ENCODE measurements at places on chromosomes 12 and 14.

GRCh38 chr14:58954052-58954451, 234.4 kb upstream of the DAAM1 start:
- DNase-seq = no peak

GRCh38 chr14:95255487-95255886, 64.2 kb downstream of the CLMN start:
- DNase-seq = no peak

DNA sequence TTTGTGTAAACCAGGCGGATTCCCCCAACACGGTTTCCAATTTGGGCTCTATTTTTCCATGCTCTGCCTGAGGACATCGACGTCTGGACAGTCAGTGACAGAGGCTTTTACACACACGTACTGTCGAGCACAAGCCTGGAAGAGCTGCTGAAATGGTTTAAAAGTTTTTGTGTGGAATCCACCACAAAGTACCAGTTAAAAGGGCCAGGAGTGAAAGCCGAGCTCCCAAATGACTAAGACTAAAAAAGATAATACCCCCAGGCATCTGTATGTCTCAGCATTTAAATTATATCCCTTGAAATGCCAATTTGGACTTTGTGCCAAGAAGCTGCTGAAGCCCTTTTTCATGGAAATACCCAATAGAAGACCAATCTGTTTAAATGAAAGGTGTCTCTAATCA, 173.2 kb downstream of the EGLN3 start:
- no peak for DNase-seq

DNA sequence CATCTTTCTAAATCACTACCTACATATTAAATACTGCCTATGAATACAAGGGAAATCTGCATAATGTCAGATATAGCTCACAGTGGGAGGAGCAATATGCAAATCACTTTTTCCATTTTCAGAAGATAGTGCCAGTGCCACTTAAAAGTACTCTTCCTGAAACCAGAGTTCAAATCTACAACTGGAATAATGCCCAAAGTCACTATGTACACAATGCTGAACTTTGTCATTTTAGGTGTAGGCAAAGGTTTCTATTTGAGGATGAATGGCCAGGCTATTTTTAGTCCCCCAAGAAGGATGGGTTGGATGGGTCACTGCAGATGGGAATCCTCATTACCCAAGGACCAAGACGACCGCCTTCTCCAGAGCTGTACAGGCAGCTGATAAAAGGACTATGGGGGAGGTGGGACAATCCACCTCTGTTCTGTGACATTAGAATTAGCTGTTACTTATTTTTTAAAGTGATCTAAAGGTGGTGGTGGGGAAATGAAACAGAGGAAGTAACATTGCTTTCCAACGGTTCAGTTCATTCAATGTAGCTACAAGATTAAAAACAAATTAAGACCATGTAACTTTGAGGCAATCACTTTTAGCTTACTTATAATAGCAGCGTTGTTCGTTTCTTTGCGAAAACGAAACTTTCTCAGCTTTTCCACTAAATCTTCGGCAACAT, 5.6 kb downstream of the GMFB start:
- no peak for DNase-seq

- peak; percentile 63 for DNase-seq
Observed at GRCh38 chr14:22980672-22981089, 1.7 kb downstream of the AJUBA start.

DNA sequence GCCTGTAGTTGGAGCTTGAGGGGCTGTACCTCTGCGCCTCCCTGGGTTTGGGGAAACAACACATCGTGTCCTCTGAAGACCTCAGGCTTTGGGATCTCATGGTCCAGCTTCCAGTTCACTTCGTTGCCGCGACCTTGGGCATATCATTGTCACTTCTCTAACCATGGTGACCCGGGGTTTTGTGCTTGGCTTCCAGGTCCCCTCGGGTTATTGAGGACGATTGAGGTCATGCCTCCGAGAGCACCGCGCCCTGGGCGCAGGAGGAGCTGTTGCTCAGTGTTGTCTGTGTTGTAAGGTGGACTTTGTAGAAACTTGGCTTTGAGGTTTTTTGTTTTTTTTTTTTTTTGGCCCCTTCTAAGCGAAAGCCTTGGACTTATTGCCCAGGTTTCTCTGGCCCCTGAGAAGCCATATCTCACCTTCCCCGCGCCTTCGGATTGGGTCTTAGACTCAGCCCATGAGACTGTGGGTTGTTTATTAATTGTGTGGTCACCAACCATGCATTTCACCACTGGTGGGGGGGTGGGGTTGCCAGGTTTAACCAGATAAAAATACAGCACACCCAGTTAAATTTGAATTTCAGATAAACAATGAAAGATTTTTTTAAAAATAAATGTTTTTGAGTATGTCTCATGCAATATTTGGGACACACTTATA, 2.6 kb downstream of the BCL7A start:
- no peak for DNase-seq

DNA sequence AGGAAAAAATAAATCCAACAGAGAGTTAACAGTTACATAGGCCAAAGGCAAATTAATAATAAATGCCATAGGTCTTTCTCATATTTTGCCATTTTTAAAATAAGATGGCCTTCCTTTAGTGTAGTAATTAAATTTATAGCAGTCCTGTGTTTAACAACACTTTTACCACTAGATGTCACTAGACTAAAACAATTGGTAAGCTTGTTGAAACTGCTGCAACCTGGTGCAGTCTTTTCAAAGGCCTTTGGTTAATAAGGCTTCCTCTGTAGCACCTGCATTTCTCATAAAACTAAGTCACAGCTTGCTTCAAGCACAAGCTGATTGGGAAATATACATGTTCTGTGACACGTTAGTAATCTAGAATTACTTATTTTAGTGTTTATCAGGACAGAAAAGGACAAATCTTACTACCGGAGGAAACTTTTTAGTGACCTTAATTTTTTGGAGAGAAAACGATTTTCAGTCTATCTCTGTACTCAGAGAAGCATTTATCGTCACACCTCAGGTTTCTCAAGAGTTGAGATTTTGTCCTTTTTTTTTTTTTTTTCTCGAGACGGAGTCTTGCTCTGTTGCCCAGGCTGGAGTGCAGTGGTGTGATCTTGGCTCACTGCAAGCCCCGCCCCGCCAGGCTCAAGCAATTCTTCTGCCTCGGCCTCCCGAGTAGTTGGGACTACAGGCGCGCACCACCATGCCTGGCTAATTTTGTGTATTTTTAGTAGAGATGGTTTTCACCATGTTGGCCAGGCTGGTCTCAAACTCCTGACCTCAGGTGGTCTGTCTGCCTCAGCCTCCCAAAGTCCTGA, 20.0 kb downstream of the BORCS5 start:
- no peak for DNase-seq

DNA sequence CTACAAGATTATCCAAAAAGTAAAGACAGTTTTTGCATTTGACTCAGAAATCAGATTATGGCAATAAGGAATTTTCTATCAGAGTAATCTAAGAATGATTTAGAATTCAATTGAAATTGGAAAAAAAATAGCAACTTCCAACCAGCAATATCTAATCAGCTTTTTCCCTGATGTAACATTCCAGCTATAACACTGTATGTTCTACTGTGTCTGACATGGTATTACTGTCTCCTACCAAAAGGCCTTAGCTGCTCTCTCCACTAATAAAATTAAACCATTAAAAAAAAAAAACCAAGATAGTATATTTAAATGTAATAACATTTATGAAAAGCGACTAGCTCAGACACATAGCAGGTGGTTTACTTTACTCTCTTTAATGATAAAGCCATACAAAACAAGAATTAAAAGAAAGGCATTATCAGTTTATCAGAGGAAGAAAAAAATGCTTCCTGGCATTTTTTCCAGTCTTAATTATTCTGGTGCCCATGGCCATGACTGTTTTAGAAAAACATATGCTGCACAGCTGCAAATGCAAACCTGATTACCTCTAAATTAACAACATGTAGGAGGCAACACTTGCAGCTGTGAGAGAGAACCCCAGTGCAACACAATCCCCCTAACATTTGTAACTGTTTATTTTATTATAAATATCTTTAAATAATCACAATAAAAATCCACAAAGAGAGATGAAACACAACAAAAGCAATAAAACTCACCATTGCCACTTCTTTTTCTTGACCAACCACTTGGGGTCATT, 28.8 kb downstream of the PHLDA1 start:
- no peak for DNase-seq

GRCh38 chr12:78331753-78332152, 501.1 kb downstream of the NAV3 start:
- DNase-seq = no peak

DNA sequence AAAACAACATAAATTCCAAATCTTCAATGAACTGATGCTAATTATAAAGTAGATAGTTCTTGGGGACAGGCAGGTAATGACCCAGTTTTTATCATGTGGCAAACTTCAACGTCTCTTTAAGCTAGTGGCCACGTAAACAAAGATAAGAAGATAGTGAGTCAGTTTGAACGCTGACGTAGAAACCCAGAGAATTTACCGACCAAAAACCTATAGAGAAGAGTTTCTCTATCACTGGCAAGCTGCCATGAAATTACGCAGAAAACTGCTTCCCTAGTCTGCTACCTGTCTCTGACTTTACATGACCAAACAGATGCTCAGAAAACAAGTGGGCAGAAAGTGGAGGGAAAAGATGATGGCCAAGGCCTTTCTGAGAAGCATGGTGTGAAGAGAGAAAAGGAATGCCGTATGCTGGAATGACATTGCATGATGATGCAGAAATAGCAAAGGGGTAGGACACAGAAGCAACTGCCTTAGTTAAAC, 136.3 kb downstream of the ITPR2 start:
- DNase-seq = no peak

- DNase-seq = no peak
Observed at GRCh38 chr14:102182190-102182589, 42.5 kb downstream of the WDR20 start.

- DNase-seq = no peak
Observed at GRCh38 chr14:28651148-28651547, 115.4 kb upstream of the FOXG1 start.

DNA sequence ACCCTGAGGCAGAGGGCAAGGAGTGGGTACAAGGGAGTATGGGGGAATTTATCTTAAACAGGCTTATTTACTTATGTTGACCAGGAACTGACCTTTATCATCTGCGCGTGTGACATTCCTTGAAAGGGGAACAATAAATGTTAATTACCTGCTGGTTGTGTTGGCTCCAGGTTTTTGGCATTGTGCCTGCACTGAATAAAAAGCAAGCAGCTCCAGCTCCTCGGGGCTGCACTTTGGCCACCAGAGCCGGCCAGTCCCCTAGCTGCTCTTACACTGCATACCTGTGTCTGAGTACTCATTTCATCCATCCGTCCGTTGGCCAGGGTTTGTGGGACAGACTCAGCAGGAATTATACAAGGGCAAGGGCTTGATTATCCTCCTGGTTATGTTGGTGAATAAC, 68.8 kb upstream of the GTF2A1 start:
- DNase-seq = no peak

- DNase-seq = no peak
Observed at GRCh38 chr12:51320695-51321320, 3.2 kb downstream of the BIN2 start.

DNA sequence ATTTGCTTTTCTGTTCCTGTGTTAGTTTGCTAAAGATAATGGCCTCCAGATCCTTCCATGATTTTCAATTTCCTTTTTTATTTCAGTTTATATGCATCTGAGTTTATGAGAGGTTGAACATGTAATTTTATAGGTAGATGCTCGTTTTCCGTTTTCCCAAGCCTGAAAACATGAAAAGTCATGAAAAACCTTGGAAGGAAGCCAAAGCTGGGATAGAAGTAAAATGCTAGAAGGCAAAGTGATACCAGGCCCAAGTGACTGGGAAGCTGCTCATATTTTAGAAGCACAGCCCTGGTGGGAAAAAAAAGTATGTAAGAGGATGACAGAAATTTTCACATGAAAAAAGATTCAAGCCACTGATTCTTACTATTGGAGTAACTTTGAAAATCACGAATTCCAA, 290.8 kb downstream of the PRKD1 start:
- DNase-seq = no peak

- DNase-seq = no peak
Observed at GRCh38 chr12:131971226-131971625, 21.5 kb downstream of the EP400 start.

DNA sequence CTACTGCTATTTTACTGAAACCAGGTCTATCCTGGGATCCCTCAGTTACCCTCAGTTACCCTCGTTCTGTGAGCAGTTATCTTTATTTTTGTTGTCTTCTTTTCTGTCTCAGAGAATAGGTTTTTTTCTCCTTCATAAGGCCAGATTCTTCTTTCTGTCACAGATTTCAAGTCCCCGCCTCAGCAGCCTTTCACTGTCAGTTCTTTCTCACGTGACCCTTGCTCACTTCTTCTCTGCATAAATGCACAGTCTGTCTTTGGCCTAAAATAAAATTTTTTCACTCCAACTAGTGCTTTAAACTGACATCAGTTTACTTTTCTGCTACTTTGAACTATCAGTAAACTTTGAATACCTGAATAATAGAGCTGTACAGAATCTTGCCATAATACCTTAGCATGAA, 299.7 kb downstream of the ERC1 start:
- no peak for DNase-seq

GRCh38 chr12:42884116-42884515, 294.6 kb upstream of the PRICKLE1 start:
- no peak for DNase-seq

GRCh38 chr12:61521258-61521657, 738.9 kb upstream of the USP15 start:
- DNase-seq = no peak

- no peak for DNase-seq
Observed at GRCh38 chr12:51692016-51692415, 101.0 kb downstream of the SCN8A start.

DNA sequence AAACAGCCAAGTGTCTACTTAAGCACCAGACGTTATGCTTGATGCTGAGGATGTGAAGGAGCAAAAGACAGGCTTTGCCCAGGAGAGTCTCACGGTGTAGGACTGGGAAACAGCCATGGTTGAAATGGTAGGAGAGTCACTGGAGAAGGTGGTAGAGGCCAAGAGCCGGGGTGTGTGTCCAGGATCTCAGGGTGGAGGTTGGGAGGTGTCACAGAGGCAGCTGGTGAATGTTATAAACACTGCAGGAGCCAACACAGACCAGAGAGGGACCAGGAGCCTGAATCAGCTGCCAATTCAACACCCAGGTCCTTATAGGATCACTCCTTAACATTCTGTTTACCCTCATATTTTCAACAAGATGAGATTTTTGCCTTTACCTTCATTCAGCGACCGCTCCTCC, 7.5 kb downstream of the NID2 start:
- DNase-seq = no peak

GRCh38 chr12:124452576-124453331, 114.7 kb downstream of the NCOR2 start:
- DNase-seq = no peak

DNA sequence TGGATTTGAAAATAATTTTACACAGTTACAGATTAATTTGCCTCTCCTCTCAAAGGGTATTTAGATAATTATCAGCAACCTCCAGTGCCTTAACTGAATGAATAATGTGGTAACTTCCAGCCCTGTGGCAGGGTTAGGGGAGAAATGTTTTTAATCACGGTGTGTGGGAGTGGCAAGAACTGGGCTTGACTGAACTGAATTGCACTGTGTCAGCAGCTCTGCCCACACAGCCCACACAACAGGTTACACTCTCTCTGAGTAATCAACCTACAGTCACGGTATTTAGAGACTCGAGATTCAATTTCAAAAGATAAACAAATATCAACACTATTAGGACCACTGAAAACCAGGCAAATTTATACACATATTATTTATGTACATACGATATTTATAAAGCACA, 198.5 kb downstream of the KCNC2 start:
- DNase-seq = no peak
